PC-9 (cell line): ENCODE measurements at places on chromosomes 16 and 17. TPM values are rescaled to one million over a fixed set of nuclear protein-coding genes. Genes with fewer than 3 reads are reported as not detected.

DNA sequence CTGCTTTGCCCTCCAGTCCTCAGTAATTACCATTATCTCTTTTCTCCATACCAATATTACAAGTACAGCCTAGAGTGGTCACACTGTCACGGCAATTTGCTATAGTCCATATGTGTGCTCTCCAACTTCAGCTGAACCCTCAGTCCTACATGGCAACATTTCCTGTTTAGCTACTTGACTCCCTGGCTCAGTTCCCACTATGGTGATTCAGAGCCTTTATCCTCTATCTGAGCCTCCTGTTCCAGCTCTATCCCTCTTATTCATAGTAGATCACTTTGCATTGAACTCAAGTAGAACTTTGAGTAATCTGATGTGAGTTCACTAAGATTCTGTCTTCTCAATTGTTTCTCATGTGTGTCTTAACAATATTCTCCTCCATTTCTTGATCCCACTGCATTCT is 43.7 kb upstream of the GOSR1 start:
- H3K4me3 ChIP-seq = no peak overlapping the region
- H3K27ac ChIP-seq = peak overlapping the region; percentile 25
- DNase-seq = peak; percentile 61

SLC25A10 gene
- 83.6 and 86.5 TPM in 2 replicates for total RNA-seq

GRCh38 chr17:47633996-47634395 is 15.7 kb upstream of the KPNB1 start:
- no peak overlapping the region for H3K27ac ChIP-seq
- H3K36me3 ChIP-seq = no peaks in the 10 kb centered on the region
- no peak overlapping the region for H3K4me3 ChIP-seq
- DNase-seq = no peak
- H3K4me1 ChIP-seq = no peaks in the 10 kb centered on the region

OR3A1 gene
- total RNA-seq = not detected in 2 replicates

TBC1D26 gene
- total RNA-seq = 0.55 and 0.85 TPM in 2 replicates

- no peak overlapping the region for H3K27ac ChIP-seq
- H3K4me1 ChIP-seq = no peaks in the 10 kb centered on the region
- no peak overlapping the region for H3K4me3 ChIP-seq
- DNase-seq = no peak
- H3K27me3 ChIP-seq = no peaks in the 10 kb centered on the region
- no peaks in the 10 kb centered on the region for H3K36me3 ChIP-seq
These were observed 490.3 kb downstream of the MAF start for GRCh38 chr16:79110242-79110641.
